ENCODE measurements at places on chromosomes 16 and 17.

GRCh38 chr16:51012396-51012795 is 138.7 kb downstream of the SALL1 start:
- H3K4me1 ChIP-seq: no peaks in the 10 kb centered on the region
- no peak overlapping the region for H3K4me3 ChIP-seq
- no peak overlapping the region for H3K27ac ChIP-seq
- no peak for DNase-seq

DNA sequence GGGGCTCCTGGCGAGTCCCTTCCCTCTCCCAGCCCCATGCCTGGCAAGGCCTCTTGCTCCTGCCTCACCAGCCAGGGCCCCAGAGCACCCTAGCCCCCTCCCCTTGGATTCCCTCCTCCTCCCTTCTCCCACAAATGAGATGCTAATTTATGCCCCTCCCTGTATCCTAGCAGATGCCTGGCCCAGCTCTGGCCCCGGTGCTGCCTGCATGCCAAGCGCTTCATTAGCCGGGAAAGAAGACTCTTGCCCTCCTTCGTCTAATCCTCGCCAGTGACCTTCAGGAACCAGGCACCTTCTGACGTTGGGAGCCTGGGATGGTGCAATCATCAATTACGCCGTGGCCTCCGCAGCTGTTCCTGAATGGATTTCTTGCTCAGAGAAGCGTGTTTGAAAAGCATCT is 127.8 kb downstream of the SDK2 start:
- no peaks in the 10 kb centered on the region for H3K36me3 ChIP-seq
- DNase-seq: no peak
- no peak overlapping the region for H3K4me3 ChIP-seq
- no peaks in the 10 kb centered on the region for H3K4me1 ChIP-seq

GRCh38 chr16:84570739-84571403 is 47.0 kb downstream of the COTL1 start:
- H3K4me1 ChIP-seq: no peaks in the 10 kb centered on the region
- no peak overlapping the region for H3K27ac ChIP-seq
- H3K4me3 ChIP-seq: no peak overlapping the region
- no peaks in the 10 kb centered on the region for H3K36me3 ChIP-seq

DNA sequence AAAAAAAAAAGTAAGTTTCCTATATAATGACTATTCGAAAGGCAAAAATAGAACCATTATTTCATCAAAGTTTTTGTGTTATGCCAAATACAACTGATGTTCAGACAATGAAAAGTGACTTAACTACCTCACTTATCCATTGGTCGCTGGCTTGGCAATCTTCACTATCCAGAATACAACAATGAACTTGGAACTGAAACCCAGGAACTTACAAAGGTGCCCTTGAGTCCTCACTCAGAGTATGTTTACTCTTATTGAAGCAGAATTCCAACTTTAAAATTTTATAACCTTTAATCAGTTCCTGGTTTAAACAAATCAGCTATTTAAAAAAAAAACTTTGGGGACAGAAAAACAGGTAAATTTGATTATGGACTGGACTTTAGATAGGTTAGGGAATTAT is 34.1 kb downstream of the HELZ start:
- peaks cover 7% of the 10 kb centered on the region for H3K4me1 ChIP-seq
- H3K27me3 ChIP-seq: no peaks in the 10 kb centered on the region
- no peak overlapping the region for H3K27ac ChIP-seq
- H3K4me3 ChIP-seq: no peak overlapping the region
- DNase-seq: no peak

DNA sequence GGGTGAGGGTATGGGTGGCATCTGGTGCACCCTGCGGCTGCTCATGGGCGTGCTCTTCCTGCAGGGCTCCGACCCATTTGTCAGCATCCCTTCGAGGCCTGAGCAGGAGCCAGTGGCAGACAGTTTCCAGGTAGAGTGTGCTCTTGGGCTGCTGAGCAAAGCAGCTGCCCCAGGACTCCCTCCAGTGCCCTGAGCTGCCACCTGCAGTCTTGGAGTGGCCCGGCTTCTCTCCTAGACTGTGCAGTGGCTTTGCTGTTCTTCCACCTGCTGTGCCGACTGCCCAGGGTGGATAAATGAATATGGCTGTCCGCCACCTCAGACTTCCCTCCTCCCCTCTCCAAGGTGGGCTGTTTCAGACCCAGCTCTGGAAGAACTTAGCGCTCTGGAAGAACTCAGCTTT is 10.8 kb upstream of the JPT2 start:
- no peaks in the 10 kb centered on the region for H3K27me3 ChIP-seq
- H3K4me3 ChIP-seq: no peak overlapping the region
